ENCODE measurements at places on chromosomes 12 and 14. TPM values are rescaled to one million over a fixed set of nuclear protein-coding genes. Genes with fewer than 3 reads are reported as not detected.

Gene MYF5
- not detected for polyA plus RNA-seq

Gene BDKRB2
- 7.4 TPM for polyA plus RNA-seq

Gene TAS2R8
- polyA plus RNA-seq: not detected

Gene CRACR2A
- 0.22 TPM for polyA plus RNA-seq

Gene LRTM2
- not detected for polyA plus RNA-seq

Data from kidney (tissue), 22 donors.